ENCODE measurements at places on chromosomes 6 and 20.

- H3K36me3 ChIP-seq, result no peaks in the 10 kb centered on the region
- H3K27me3 ChIP-seq, result no peaks in the 10 kb centered on the region
- H3K4me1 ChIP-seq, result no peaks in the 10 kb centered on the region
- H3K4me3 ChIP-seq, result no peak overlapping the region
- no peak for DNase-seq
These were observed 513.5 kb upstream of the JARID2 start for GRCh38 chr6:14732226-14732843.

- H3K4me3 ChIP-seq, result no peak overlapping the region
- no peak overlapping the region for H3K27ac ChIP-seq
- no peak for DNase-seq
- no peaks in the 10 kb centered on the region for H3K27me3 ChIP-seq
These were observed 41.2 kb upstream of the MTRF1L start for GRCh38 chr6:153043719-153044118.

- H3K4me1 ChIP-seq, result peaks cover 59% of the 10 kb centered on the region
- no peaks in the 10 kb centered on the region for H3K27me3 ChIP-seq
- H3K36me3 ChIP-seq, result no peaks in the 10 kb centered on the region
- peak overlapping the region; percentile 16 for H3K27ac ChIP-seq
- no peak overlapping the region for H3K4me3 ChIP-seq
These were observed 199.7 kb upstream of the KCNQ5 start for GRCh38 chr6:72422171-72422570.

DNA sequence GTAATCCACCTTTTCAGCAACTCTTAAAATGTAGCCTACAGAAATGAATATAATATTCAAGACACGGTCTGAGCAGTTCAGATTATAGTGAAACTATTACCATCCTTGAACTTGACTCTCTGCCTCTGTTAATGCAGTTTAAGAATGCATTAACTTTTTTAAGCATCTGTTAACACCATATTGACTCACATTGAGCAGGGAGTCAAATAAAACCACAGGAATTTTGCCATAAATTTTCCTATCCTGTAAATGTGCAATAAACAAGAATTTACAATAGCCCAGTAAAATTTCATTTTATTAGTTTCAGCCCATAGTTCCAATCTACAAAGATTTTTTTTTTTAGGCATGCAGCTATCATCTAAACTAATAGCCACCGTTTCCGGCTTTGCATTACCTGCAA lies 239.2 kb upstream of the DEFB112 start:
- no peaks in the 10 kb centered on the region for H3K4me1 ChIP-seq
- no peak overlapping the region for H3K4me3 ChIP-seq
- no peak for DNase-seq

DNA sequence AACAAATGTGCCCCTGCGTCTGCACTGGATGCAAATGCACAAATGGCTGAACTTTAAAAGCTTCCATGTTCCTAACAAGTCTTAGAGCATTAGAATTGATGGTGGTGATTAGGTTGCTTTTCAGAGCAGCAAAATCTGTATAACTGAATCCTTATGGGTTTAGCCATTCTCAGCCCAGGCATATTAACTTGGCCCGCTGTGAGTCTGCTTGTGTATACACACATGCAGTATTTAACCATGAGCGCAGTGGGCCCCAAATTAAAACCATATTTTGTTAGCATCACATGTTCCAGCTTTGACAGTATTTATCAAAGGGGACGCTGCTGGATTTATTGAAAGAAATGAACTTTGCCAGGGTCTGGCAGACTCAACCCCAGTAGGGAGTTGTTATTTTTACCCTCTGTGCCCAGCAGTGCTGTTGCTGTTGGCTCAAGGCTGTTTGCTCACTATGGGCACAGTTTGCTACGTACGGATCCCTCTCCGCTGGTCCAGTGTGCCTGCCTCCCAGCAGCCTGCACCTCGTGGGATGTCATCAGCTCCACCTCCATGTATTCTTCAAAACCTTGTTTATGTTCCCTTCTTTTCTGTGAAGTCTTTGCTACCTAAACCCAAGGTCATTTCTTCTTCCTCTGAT lies 144.7 kb downstream of the QRSL1 start:
- peak; percentile 50 for DNase-seq
- H3K4me1 ChIP-seq, result no peaks in the 10 kb centered on the region
- H3K36me3 ChIP-seq, result no peaks in the 10 kb centered on the region
- peak overlapping the region; percentile 90 for H3K27ac ChIP-seq

DNA sequence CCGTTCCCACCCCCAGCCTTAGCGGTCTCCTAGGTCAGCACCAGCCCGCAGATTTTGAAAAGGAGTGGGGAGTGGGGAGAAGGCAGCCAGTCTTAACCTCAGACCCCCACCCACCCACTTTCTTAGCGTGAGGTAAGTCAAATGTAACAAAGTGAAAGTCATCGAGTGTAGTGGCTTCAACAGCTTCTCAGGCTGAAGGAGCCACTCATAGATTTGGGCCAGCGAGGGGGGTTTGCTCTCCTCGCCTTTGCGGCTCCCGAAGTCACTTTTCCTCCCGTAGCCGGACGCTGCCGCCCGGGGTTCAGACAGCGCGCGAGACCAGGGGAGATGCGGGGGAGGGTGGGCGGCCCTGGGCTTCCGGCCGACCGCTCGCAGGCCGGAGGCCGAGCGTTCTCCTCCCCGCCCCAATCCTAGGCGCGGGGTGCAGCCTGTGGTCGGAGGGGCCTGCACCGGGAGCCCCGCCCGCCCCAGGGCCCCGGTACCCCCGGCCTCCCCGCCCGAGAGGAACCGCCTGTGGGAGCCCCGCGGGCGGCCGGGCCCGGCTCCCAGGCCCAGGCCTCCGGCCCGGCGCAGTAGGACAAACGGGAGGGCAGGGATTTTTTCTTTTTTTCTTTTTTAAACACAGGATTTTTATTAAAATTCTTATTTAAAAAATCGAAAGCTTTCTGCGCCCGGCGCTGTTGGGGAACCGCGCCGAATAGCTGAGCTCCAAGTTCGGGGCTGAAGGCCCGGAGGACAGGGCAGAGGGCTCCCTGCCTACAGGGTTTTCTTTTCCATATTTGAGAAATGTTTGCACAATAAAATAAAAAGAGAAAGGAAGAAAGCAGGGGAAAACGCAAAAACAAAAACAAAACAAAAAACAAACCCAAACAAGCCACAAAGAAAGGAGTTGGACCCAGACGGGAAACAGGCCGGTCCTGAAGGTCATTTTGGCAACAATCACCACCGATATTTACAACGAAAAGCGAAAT lies 3.2 kb downstream of the NKX2-2 start:
- H3K36me3 ChIP-seq, result no peaks in the 10 kb centered on the region
- peaks cover 89% of the 10 kb centered on the region for H3K27me3 ChIP-seq
- H3K4me3 ChIP-seq, result peak overlapping the region; percentile 53
- peaks cover 4% of the 10 kb centered on the region for H3K4me1 ChIP-seq
- peak; percentile 36 for DNase-seq

DNA sequence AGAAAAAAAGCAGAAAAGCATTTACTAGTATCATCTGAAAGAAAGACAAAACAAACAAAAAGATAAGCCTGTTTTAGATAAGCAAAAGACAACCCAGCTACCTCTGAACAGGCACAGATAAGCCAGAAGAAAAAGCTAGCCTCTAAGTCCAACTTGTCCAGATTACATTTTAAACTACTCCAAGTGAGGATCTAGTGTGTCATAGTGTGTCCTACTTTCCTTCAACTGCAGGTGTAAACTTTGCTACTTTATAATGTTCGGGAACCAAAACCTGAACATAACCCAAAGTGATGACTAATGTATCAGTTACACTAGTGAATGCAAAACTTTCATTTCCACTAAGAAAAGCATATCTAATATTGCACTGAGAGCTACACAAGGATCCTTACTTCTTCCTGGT lies 19.5 kb downstream of the ADNP start:
- peak overlapping the region; percentile 73 for H3K27ac ChIP-seq
- H3K36me3 ChIP-seq, result peaks cover 10% of the 10 kb centered on the region
- no peaks in the 10 kb centered on the region for H3K27me3 ChIP-seq

GRCh38 chr6:169791721-169792131 lies 40.3 kb downstream of the ERMARD start:
- DNase-seq, result no peak
- H3K27ac ChIP-seq, result no peak overlapping the region
- H3K36me3 ChIP-seq, result no peaks in the 10 kb centered on the region
- H3K27me3 ChIP-seq, result no peaks in the 10 kb centered on the region
- no peak overlapping the region for H3K4me3 ChIP-seq

DNA sequence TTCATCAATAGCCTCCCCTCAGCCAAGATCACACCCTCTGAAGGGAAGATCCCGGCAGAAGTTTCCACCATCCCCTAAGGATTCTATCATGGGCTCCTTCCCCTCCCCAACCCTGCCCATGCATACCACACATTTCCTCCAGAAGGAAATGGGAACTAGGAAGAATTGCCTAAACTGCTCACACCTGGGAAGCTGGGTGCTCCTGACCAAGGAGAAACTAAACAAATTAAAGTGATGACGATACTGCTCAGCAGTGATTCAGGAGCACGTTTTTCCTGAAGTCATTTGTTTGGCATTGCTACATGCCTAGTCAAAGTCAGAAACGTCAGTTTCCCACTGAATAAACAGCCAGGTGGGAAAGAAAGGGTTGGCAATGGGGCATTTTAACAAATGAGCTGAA lies 136.1 kb upstream of the CDYL start:
- H3K27me3 ChIP-seq, result no peaks in the 10 kb centered on the region
- no peak for DNase-seq
- H3K27ac ChIP-seq, result no peak overlapping the region

DNA sequence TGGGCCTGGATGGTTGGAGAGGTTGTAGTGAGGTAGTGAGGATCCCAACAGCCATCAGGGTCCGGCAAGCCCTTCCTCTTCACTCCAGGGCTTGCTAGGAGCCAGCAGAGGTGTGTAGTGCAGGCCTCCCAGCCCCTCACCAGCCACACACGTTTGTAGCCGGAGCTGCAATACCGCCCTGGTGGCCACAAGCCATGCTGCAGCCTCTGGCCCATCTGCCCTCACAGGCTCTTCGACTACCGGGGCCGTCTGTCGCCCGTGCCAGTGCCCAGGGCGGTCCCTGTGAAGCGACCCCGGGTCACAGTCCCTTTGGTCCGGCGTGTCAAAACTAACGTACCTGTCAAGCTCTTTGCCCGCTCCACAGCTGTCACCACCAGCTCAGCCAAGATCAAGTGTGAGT lies 36.4 kb downstream of the EIF2S2 start:
- H3K4me3 ChIP-seq, result no peak overlapping the region
- no peaks in the 10 kb centered on the region for H3K27me3 ChIP-seq
- no peak for DNase-seq
- no peak overlapping the region for H3K27ac ChIP-seq
- H3K4me1 ChIP-seq, result no peaks in the 10 kb centered on the region

GRCh38 chr20:22438926-22439325 lies 145.4 kb downstream of the FOXA2 start:
- H3K27me3 ChIP-seq, result peaks cover 16% of the 10 kb centered on the region
- H3K4me3 ChIP-seq, result no peak overlapping the region
- no peaks in the 10 kb centered on the region for H3K36me3 ChIP-seq
- DNase-seq, result peak; percentile 9

DNA sequence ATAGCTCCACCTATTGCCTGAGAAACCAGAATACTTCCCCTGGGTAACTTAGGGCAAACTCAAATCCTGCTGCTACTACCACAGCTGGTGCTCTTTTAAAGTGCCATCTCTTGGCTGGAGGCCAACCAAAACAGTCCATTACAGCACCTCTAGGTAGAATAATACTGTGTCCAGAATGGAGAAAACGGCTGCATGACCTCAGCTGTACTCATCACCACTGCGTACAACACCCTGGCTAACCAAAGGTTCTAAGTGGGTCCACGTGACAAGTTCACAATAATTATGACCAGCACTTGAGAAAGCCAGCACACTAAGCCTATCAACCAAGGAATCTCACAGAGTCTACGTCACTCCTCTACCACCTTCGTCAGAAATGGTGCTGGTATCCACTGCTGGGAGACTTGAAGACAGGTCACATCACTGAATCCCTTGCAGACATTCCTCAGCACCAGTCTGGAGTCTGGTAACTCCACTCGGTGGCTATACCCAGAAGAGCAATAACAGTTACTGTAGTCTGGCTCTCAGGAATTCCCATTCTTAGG lies 40.9 kb upstream of the PKIB start:
- H3K27ac ChIP-seq, result no peak overlapping the region
- H3K4me3 ChIP-seq, result no peak overlapping the region
- H3K36me3 ChIP-seq, result no peaks in the 10 kb centered on the region
- H3K27me3 ChIP-seq, result no peaks in the 10 kb centered on the region

- no peak overlapping the region for H3K27ac ChIP-seq
- H3K4me3 ChIP-seq, result no peak overlapping the region
- H3K36me3 ChIP-seq, result no peaks in the 10 kb centered on the region
These were observed 56.5 kb upstream of the ADGRF1 start for GRCh38 chr6:47098570-47098993.

- H3K27ac ChIP-seq, result peak within 1 kb of the TSS; percentile 81
- H3K36me3 ChIP-seq, result no peaks in the 10 kb centered on the region
- peaks cover 2% of the 10 kb centered on the region for H3K4me1 ChIP-seq
- DNase-seq, result peak; percentile 96
- H3K4me3 ChIP-seq, result peak within 1 kb of the TSS; percentile 96
These were observed at the start of gene HACE1 for GRCh38 chr6:104859225-104860146. HACE1 (minus strand) TSS chr6:104859919; CDS start chr6:104859642, 277 bp downstream.

DNA sequence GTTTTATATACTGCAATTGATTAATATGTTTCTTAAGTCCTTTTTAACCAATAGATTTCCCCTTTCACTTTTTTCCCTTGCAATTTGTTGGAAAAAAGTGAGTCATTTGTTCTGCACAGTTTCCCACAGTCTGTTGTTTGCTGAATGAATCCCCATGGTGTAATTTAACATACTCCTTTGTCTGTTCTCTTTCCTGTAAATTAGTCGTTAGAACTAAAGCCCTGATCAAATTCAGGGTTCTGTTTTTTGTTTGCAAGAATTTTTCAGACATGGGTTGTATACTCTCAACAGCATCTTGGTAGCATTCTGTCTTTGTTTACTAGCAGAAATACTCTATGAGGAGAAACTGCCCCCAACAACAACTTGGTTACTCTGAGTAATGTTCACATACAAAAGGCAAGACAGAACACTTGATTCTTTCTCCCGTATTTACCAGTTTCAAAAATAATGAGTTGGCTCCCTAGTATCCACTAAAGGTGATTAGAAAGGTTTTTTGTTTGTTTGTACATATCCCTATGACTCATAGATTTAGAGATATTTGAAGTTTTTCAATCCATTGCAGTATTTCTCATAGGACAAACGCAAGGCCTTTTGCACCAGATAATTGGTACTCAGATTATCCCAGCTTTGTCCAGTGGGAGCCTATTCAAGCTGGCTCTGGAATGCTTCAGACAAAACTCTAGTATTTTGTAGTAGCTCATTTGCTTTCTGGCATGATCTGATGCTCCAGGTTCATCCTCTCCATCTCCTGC lies 16.5 kb downstream of the BLOC1S5 start:
- H3K36me3 ChIP-seq, result no peaks in the 10 kb centered on the region
- H3K27me3 ChIP-seq, result no peaks in the 10 kb centered on the region
- no peaks in the 10 kb centered on the region for H3K4me1 ChIP-seq
- H3K27ac ChIP-seq, result no peak overlapping the region
- no peak for DNase-seq
- H3K4me3 ChIP-seq, result no peak overlapping the region

GRCh38 chr6:85458184-85458583 lies 8.3 kb downstream of the NT5E start:
- H3K27ac ChIP-seq, result peak overlapping the region; percentile 100
- H3K4me1 ChIP-seq, result peaks cover 9% of the 10 kb centered on the region
- no peak overlapping the region for H3K4me3 ChIP-seq
- no peaks in the 10 kb centered on the region for H3K27me3 ChIP-seq
- DNase-seq, result no peak
- peaks cover 10% of the 10 kb centered on the region for H3K36me3 ChIP-seq

- DNase-seq, result no peak
- no peaks in the 10 kb centered on the region for H3K4me1 ChIP-seq
- H3K4me3 ChIP-seq, result no peak overlapping the region
- H3K27me3 ChIP-seq, result no peaks in the 10 kb centered on the region
These were observed 19.0 kb downstream of the ZBP1 start for GRCh38 chr20:57601211-57601570.

Data from SK-N-SH (cell line).